ENCODE measurements at places on chromosomes 1 and 21.
A peak's percentile ranks its signal among the peaks of the same experiment; 100 is the strongest.

DNA sequence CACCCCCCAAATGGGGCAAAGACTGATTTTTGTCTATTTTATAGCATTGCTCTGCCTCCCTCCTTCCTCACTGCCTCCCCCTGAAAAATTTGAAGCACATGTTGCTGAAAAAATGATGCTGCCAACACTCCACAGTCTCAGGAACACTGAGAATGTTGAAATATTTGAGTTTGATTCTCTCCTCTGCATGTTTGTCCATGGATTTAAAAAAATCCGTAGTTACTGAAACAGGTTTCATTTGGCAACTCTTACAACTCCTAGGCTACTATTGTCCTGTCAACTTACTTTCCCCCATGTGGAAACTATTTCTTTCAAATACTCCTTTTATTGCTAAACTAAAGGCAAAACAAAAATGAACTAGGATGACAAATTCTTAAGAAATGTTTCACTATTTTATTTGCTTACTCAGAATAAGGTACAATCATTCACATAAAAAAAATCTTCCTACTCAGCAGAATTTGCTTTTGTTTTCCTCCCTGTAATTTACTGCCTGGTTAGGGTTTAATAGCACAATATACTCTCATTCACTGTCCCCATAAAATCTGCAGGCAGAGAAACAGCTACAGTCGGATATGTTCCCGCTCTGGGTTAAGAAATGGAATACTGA, 50.2 kb downstream of the C21orf91 start:
- no peak for DNase-seq

- DNase-seq, result no peak
These were observed 109.4 kb downstream of the TLR5 start for GRCh38 chr1:223033658-223034057.

- no peak for DNase-seq
These were observed 24.1 kb upstream of the MYCL start for GRCh38 chr1:39925721-39926342.

- DNase-seq, result no peak
These were observed 238.9 kb upstream of the PRMT6 start for GRCh38 chr1:106817575-106817974.

- no peak for DNase-seq
These were observed 22.2 kb upstream of the RAP1A start for GRCh38 chr1:111597426-111597825.

GRCh38 chr1:26994020-26994786, 711 bp downstream of the TRNP1 start:
- DNase-seq, result peak; percentile 46

- peak; percentile 78 for DNase-seq
These were observed 956 bp downstream of the CPLANE2 start for GRCh38 chr1:16235944-16236510.

DNA sequence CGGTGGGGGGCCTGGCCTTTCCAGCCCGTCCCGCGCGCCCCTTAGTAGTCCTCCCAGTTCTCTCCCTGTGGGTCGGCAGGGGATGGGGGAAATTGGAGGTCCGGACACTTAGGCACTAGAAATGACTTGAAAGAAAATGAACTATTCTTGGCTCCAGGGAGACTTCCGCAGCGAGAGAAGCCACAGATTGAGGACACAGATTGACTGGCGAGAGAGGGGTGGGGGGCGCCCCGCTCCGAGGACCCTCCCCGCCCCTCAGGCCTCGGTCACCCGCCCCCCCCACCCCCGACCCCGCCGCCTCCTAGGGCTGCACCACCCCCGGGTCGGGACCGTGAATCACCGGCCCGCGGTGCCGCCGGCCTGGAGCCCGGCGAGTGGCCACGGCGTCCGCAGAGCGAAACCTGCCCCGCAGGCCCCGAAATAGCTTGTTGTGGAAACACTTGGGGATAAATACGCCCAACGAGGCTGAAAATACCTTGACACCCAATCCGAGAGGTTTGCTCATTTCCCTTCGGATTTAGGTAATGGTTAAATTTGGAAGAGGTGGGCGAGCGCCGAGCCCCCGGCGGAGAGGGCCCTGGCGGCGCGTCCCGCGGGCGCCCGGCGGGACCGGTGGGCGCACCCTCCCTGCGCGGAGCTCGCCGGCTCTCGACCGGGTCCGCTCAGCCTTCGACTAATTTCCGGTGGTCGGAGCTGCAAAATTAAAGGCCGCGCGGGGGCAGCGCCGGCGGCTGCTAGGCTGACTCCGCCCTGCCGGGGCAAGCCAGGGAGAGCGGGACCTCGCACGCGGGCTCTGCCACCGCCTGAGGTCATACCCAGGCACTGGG, at the start of gene GFI1:
GFI1 (minus strand) TSS at position 675 of the 827 bp plus-strand sequence. CDS start 3,438 bp downstream, outside the sequence.
- no peak for DNase-seq

- no peak for DNase-seq
These were observed 16.3 kb upstream of the PLCH2 start for GRCh38 chr1:2459757-2460156.

DNA sequence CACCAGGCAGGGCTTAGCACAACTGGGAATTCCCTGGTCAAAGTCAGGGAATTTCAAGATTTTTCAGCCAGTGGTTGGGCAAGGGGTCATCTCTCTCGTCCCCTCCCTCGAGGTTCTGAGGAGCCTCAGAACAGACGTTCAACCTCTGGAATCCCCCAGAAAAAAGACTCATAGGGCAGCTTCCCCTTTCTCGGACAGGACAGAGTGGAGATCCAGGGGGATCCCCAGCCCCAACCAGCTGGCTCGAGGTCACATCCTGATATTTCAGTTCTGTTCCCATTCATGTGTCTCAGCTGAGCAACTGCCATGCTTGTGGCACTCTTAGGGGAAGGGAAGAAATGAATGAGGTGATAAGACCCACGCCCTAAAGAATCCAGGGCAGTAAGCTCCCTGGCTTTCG, 4.9 kb upstream of the LAD1 start:
- no peak for DNase-seq

GRCh38 chr1:38055398-38055797, 8.8 kb upstream of the POU3F1 start:
- DNase-seq, result no peak

- no peak for DNase-seq
These were observed 125.2 kb upstream of the PTBP2 start for GRCh38 chr1:96596226-96596922.

- no peak for DNase-seq
These were observed 235.5 kb downstream of the DPYD start for GRCh38 chr1:97685360-97685759.

- DNase-seq, result peak; percentile 31
These were observed 513.0 kb downstream of the PTPRU start for GRCh38 chr1:29749024-29749945.

- no peak for DNase-seq
These were observed 36.8 kb downstream of the BACE2 start for GRCh38 chr21:41204736-41205135.

- no peak for DNase-seq
These were observed 318.8 kb downstream of the PTPRU start for GRCh38 chr1:29555043-29555620.

GRCh38 chr1:39917825-39918224, 16.1 kb upstream of the MYCL start:
- no peak for DNase-seq

GRCh38 chr1:220219865-220220698, 52.2 kb downstream of the RAB3GAP2 start:
- DNase-seq, result no peak

DNA sequence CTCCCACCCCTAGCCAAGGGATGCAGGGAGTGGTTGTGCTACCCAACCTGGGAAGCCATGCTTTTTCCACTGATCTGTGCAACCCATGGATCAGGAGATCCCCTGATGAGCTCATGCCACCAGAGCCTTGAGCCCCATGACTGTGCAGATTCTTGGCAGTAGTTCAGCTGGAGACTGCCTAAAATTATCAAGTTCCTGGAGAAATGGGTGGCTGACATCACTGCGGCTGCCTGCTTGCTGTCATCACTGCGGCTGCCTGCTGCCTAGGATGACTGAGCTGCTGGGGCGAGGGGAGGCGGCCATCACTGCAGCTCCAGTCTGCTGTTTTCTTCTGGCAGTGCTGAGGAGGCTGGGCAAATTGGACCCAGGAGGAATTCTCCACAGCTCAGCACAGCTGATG, 159.2 kb downstream of the AGBL4 start:
- no peak for DNase-seq

- no peak for DNase-seq
These were observed 10.8 kb upstream of the LAMC1 start for GRCh38 chr1:183012301-183012994.

GRCh38 chr1:81887421-81888144, 86.8 kb downstream of the ADGRL2 start:
- no peak for DNase-seq

- DNase-seq, result no peak
These were observed 137.6 kb upstream of the SGIP1 start for GRCh38 chr1:66396212-66396890.

DNA sequence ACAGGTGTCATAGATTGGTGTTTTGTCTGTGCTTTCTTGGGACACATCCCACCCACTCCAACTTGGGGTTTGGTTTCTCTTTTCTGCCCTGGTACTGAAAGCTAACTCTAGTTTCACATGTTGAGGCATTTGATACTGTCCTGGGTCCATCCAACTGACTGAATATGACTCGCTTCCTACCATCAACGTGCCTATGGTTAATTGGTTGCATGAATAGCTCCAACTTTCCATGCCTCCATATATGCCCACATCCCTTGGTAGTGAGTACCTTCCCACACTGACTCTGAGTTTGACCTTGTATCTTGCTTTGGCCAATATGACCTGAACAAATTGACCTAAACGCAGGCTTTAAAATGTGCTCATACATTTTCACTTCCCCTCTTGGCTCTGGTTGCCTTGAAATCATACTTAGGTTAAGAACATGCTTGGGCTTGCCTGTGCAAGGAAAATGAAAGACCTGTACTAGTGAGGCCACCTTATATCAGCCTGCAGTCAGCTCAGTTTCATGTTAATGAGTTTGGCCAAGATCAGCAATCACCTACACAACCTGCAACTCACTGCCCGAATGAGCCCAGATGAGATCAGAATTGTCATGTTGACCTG, 81.0 kb upstream of the KCNK2 start:
- peak; percentile 57 for DNase-seq

DNA sequence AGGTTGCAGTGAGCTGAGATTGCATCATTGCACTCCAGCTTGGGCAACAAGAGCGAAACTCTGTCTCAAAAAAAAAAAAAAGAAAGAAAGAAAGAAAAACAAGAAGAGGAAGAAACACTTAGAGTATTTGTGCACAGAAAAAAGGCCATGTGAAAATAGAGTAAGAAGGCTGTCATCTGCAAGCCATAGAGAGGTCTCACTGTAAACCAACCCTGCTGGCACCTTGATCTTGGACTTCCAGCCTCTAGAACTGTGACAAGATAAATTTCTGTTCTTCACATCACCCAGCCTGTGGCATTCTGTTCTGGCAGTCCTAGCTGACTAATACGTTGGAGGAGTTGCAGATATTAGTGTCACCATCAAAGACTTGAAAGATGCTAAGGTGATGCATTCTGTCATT, 12.1 kb upstream of the ZDHHC18 start:
- DNase-seq, result no peak

GRCh38 chr1:210726621-210727020, 397.9 kb downstream of the HHAT start:
- no peak for DNase-seq

DNA sequence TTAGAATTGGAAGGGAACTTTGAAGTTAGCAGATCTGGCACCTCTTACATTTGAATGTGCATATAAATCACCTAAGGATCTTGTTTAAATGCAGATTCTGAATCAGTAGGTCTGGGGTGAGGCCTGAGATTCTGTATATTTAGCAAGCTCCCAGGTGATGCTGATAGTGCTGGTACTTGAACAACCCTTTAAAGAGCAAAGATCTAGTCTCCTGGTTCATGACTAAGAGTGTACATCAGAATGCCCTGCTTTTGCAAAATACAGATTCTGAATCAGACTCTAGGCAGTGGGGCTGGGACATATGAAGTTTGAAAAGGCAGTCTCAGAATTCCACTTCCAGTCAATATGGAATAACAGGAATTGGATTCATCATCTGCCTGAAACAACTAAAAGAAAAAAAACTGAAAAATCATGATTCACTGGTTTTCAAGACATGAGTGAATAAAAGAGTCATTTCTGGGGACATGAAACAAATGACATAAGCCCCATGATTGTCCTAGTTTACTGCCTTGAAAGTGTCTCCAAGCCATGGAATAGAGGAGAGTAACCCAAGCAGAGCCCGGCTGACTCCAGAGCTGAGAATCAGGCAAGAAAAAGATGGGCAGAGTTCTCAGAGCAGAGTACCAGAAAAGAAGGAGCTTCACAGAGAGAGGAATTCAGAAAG, 149.6 kb upstream of the SGIP1 start:
- no peak for DNase-seq

- DNase-seq, result peak; percentile 36
These were observed 31.1 kb downstream of the PIGP start for GRCh38 chr21:37041706-37042271.

DNA sequence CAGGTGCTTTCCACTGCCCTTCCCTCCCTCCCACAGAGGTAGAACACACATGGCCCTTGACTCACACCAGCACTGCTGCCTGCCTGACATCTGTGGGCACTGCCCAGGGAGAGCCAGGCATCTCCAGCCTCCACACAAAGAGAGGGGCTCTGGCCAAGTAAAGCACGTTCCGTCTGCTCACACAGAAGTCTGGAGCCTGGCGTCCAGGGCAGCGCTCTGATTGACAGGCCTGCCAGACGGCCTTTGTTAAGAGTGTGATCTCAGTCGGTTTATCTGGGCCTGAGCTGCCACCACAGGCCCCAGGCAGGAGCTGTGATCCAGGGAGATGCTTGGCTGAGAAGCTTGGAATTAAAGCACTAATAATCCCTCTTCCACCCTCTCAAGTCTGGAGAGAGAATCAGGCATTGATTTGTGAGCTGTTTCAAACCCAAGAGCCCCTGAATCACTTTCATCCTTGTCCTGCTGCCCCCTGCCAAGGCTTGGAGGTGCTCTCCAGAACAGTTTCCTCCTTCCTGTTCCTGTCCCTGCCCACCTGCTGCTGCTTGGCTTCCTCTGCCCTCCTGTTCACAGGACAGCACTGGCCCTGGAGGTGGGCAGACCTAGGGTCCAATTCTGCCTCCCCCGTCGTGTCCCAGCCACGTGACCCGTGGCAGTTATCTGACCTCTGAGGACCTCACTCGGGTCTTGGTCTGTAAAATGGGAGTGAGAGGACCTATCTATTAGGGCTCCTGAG, 3.7 kb downstream of the DMRTB1 start:
- no peak for DNase-seq

DNA sequence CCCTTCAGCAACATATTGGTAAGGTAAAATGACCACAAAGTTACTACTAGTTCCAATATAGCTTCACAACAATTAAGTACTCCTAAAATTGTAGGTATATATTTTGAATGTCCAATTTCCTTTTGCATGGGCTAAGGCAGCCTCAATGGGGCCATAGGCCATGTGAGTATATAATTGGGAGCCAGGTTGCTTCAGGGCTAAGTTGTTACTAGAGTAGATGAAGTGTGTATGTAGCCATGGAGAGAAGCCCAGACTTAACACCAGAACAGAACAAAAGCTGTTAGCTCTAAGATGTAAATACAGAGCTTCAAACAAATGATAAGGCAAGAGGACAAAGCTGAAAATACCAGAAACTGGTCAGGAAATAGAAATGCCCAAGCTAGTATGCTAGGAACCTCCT, 16.2 kb downstream of the ITGB3BP start:
- DNase-seq, result no peak
